Skin of body (tissue), 3 donors: ENCODE measurements at places on chromosomes 3 and 15. TPM values are rescaled to one million over a fixed set of nuclear protein-coding genes. Genes with fewer than 3 reads are reported as not detected.

- no peak for DNase-seq
These were observed 18.8 kb upstream of the SACM1L start for GRCh38 chr3:45670436-45670835.

GRCh38 chr15:82138306-82138705, 92.5 kb upstream of the MEX3B start:
- DNase-seq: no peak

DNA sequence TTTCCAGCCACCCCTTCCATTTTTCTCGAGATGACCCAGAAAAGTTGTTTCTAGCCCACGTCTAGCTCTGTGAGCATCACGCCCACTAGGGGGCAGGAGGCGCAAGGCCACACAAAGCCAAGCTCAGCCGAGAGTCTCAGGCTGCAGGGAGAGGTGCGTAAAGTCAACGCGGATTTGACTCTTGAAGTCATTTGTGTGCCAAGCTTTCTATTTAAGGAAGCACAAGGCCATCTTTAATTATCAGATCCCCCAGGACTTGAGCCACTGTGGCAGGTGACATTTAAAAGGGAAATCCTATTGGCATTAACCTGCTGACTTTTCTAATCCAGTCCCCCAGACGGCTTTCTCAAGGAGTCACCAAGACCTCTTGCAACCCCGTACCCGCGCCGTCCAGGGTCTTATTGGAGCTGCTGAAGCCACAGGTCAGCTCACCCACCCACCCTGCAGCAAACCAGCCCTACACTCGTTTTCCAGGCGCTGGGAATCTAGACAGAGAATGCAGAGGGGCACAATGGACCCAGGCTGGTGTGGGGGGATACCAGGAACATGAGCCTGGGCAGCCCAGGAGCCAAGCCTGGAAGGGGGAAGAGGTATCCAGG, 62.1 kb downstream of the CAPN7 start:
- peak; percentile 73 for DNase-seq

GRCh38 chr3:39150803-39151631, 2.4 kb downstream of the CSRNP1 start:
- peak; percentile 88 for DNase-seq

DNA sequence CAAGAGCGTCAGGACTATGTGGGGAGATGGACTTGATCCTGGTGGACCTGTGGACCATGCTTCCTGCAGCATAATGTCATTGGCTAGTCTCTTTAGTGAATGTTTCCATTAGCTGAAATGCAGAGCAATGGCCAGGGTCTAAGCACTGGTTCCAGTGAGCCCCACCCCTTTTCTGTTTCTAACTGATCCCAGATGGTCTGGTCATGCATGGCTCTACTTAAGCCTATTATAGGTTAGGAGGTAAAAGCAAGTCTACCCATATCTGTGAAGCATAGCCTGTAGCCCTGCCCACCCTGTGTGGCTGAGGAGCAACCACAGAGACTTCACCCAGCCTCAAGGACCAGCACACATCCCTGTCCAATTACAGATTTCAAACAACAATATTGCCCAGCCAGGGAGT, 419.2 kb downstream of the ZNF385D start:
- DNase-seq: no peak

GRCh38 chr3:61704807-61705206, 143.4 kb downstream of the PTPRG start:
- no peak for DNase-seq

GRCh38 chr3:24668039-24668438, 173.4 kb upstream of the THRB start:
- DNase-seq: no peak

GRCh38 chr3:33482111-33482521, 41.9 kb upstream of the UBP1 start:
- DNase-seq: peak; percentile 38

DNA sequence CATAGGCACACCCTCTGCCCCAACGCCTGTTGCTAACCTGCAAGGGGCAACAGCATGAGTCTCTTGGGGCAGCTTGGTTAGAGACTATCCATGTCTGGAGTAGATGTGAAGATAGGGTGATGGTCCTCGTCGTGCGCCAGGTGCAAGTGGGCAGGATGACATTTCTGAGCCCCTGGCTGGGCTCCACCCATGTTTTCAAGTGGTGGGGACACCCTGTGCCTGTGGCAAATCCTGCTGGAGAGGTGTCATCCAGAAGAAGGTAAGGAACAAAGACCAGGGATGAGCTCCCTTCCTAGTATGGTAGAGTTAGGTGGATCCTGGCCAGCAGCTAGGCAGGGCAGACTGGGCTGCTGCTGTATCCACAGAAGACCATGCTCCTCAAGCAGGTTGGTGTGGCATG, 152.6 kb downstream of the ABHD5 start:
- DNase-seq: no peak

- DNase-seq: no peak
These were observed 87.8 kb upstream of the PLXND1 start for GRCh38 chr3:129694228-129694627.

- DNase-seq: no peak
These were observed 84.0 kb downstream of the LIPC start for GRCh38 chr15:58515807-58516206.

- DNase-seq: no peak
These were observed 16.0 kb upstream of the SCAP start for GRCh38 chr3:47491777-47492176.

Gene AHSG
- total RNA-seq: not detected

Gene KPNA1
- total RNA-seq: 29.4 TPM

Gene PLSCR1
- 34.7 TPM for total RNA-seq

Gene UBXN7
- 29.8 TPM for total RNA-seq

Gene CFAP100
- not detected for total RNA-seq

Gene RASL12
- 12.5 TPM for total RNA-seq

Gene SMCO1
- total RNA-seq: 0.79 TPM

Gene TM6SF1
- total RNA-seq: 4.5 TPM

Gene GPR62
- total RNA-seq: 0.20 TPM

Gene DUOXA2
- total RNA-seq: not detected

Gene BOC
- total RNA-seq: 70.1 TPM

Gene GOLGA6L4
- 2.9 TPM for total RNA-seq
